ENCODE measurements at places on chromosomes 1 and 21.

GRCh38 chr1:105243411-105243810 is 1493.7 kb downstream of the AMY1C start:
- no peak for DNase-seq

- DNase-seq: no peak
Measured at GRCh38 chr1:89391686-89392085, 27.8 kb downstream of the GBP6 start.

DNA sequence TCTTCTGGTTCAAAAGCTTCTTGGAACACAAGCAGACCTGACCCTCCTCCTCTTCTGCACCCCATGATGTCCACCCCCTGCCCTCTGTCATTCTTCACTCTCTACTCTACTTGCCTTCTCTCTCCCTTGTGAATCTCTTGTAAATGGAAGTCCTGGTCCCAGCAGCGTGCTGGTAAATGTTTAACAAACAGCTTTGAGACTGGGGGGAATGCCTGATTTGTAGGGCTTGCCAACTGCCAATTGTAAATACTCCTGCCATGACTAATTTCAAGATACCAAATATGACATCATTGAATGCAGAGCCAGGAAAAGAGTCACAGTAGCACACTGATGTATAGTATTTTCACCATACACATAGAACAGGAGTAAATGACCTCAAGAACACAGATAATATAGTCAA is 40.9 kb upstream of the LRRN2 start:
- no peak for DNase-seq

DNA sequence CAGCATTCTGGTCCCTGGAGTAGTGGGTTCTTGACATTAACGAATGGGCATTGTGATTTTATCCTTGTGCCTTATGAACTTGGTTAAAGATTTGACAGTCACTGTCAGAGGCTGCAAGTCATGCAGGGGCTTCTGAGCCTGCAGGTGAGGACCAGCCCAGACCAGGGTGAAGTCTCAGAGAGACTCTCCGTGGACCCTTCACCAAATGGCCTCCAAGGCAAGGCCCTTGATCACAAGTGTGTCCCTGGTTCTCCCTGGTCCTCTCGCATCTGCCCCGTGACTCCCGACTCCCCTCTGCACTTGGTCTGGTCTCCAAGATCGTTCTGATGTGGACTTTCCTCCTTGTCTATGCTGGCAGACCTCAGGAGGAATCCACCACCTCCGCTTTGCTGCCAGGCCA is 476.5 kb upstream of the VAMP3 start:
- no peak for DNase-seq

DNA sequence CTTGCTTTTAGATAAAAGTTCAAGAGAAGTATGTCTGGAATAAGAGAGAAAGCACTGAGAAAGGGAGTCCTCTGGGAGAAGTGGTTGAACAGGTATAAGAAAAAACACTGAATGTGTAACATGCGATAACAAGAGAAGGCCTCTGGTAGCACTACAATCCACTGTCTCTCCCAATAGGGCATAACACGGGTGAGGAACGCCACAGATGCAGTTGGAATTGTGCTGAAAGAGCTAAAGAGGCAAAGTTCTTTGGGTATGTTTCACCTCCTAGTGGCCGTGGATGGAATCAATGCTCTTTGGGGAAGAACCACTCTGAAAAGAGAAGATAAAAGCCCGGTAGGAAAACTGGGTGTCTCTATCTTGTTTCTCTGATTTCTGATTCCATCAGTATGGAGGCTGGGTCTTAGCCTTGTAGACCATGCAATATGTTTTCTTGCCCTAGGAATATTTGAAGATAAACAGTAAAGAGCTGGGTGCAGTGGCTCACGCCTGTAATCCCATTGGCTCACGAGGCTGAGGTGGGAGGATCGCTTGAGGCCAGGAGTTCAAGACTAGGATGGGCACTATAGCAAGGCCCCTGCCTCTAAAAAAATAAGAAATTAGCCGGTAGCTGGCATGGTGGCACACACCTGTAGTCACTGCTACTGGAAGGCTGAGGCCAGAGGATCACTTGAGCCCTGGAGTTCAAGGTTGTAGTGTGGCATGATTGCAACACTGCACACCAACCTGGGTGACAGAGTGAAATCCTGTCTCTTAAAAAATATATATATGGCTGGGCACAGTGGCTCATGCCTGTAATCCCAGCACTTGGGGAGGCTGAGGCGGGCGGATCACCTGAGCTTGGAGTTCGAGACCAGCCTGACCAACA is 40.4 kb downstream of the DAP3 start:
- DNase-seq: peak; percentile 25

DNA sequence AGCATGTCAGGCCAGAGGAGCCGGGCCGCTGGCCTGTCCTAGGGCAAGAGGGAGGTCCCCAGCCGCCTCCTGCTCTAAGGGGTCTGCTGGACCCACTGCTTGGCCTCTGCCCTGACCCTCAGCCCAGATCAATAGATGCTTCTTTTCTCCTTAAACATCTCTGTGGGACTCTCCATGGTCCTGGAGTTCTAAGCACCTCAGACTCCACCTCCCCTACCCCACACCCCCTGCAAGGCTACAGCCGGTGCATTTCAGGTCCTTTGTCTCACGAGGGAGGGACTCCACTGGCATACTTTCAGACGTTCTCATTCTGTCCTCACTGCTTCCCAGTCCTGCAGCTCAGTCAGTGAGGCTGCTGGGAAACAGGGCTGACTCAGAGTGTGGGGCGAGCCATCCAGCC is 11.0 kb downstream of the CNTN2 start:
- DNase-seq: no peak

- DNase-seq: peak; percentile 9
Measured at GRCh38 chr21:15659753-15660422, 69.9 kb upstream of the USP25 start.
